ENCODE measurements at places on chromosomes 1 and 21.

DNA sequence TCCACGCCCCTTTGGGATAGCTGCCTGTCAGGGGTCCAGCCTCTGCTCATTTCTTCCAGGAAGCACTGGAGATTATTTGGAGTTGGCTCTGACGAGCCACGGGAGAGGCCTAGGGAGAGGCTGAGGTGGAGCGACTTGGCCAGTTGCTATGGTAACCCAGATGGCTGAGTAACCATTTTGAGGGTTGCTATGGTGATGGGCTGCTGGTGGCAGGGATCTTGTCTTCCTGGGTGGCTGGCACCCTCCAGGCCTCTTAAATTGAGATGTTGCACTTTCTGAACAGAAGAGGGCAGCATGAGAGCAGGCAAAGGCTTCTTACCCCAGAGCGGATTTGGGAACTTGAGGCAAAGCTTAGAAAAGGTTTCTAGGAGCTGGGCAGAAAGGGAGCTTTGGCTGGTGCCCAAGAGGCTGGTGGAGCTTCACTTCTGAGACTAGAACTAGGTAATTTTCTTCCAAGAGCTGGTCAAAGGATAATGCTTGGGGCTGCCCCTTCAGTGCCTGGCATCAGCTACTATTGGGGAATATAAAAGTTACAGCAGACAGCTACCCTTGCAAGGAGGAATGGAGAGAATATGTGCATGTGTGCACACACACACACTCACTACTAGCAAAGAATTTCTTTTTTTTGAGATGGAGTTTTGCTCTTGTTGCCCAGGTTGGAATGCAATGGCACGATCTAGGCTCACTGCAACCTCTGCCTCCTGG lies 72.5 kb downstream of the NDUFS5 start:
- DNase-seq = peak; percentile 30

- DNase-seq = no peak
Observed at GRCh38 chr1:155064111-155064831, 731 bp downstream of the EFNA4 start.

DNA sequence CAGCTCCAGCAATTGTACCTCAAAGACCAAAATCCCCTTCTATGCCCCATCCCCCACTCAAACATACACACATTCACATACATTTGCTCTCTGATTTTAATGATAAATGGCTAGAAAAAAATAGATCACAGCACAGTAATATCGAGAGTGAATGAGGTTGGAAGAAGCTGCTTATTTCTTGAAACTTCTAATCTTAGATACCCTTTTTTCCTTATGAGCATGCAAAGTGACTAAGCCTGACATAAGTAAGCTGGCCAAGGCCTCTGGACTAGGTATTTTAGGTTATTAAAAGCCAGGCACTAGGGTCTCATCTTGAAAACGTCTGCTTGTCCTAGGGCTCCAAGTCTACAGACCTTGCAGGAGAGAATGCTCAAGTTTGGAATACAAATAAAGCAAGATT lies 133.6 kb downstream of the TGFBR3 start:
- no peak for DNase-seq

DNA sequence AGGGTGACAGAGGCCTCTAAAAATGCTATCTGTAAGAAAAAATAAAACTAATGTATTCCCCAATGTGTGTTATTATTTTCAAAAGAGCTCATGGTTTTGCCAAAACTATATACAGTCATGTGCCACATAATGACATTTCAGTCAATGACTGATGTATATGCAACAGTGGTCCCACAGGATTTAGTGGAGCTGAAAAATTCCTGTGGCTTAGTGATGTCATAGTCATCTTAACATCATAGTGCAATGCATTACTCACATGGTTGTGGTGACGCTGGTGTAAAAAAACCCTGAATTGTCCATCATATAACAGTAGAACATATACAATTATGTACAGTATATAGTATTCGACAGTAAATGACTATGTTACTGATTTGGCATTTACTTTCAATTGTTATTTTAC lies 172.4 kb downstream of the CACNA1E start:
- no peak for DNase-seq

- DNase-seq = peak; percentile 78
Observed at GRCh38 chr1:167442142-167442848, 76.0 kb downstream of the CD247 start.

DNA sequence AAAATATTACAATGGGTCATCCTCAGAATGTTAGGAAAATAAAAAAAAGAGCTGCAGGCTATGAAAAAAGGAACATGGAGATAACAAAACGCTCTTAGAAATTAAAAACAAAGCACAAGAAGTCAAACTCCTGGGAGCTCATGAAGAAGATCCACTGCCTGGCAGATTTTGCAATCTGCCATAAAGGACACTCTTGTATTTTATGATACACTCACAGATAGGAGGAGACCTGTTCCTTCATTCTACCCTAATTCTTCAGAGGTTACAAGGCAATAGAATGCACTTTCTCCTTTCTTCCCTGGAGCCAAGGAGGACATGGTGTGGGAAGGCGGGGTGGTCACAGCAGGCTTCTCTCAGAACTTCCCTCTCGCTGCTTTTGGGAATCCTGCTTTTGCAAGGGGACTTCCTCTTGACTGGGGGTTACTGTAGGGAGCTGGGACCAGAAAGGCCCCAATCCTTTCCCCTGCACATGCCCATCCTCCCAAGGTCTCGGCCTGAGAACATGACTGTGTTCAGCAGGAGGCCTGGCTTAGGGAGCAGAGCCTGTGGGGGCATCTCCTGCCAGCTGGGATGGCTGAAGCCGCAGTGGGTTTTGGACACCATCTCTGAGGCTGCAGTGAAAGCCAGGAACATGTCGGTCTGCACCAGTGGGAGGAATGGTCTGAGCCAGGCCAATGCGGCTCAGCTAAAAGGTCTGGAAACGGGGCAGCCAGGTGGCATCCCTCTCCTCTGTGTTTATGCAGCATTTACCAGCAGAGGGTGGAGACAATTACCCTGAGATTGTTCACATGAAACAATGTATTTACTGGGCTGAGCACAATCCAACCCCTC lies 44.8 kb downstream of the GPR161 start:
- no peak for DNase-seq
